ENCODE measurements at places on chromosomes 12 and 14.

GRCh38 chr12:15268927-15269552, 47.8 kb upstream of the RERG start:
- peak; percentile 72 for DNase-seq

DNA sequence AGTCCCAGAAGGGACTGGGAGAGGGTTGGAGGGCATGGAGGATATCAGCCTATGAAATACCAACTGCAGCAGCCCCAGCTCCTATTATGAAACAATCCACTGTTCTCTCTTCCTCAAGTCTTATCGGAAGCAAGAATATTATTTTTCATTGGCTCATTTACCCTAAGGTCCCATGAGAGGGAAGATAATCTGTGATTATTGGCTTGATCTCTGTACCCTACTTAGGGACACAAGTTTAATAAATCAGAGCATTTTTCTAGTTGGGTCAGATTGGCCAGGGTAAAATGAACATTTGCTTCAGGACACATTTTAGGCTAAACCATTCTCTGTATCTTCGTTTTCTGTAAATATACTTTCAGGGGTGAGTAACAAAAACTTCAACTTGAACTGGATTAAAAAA, 43.1 kb upstream of the GNG2 start:
- no peak for DNase-seq

DNA sequence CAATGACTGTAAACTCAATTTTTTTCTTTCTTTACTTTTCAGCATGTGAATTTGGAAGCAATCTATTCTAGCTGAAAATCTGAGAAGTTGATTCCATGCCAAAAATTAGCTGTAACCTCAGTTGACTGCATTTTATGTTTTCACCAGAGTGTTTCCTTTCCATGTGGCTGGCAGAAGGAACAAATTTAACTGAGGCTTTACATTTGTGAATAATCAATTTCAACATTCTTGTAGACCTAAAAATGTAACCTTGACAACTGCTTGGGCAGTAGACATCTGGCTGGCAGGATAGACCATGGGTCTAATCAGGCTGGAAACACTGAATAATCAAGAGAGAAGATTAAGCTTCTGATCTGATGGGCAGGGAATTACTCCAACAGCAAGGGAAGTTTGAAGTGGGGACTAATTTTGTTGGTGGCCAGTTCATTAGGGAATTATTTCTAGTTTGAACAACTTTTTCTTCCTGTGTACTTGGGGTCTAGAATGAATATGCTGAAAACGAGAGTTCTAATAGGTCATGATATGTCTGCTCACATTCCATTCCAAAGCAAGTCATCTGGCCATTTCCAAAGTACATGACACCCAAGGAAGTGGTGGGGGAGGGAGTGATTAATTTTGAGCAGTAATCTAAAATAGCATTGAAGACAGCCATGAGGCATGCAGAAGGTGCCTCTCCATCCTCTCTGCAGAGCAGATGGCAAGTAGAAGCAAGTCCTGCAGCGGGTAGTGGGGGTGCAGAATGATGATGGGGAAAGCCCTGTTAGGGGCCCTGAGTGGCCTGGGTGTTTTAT, 68.2 kb downstream of the ATP23 start:
- no peak for DNase-seq

GRCh38 chr12:101927036-101927435, 49.7 kb downstream of the DRAM1 start:
- DNase-seq: no peak

DNA sequence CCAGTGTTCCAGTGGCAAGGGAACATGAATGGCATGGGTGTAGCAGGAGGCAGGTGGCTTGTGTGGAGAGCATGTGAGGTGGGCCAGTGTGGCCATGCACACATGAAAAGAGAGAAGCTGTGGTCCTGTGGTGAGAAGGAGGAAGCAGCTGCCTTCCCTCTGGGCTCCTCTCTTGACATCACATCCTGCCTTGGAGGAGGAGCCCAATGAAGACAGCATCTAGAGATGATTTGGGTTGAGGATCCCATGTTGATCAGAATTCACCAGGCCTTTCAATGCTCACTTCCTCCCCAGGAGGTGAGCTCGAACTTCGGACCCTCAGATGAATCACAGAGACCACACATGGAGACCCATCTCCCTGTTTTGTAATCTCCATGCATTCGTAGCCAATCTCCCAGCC, 82.6 kb downstream of the LRRC74A start:
- DNase-seq: peak; percentile 94

- DNase-seq: peak; percentile 67
Measured at GRCh38 chr14:78566026-78566858, 396.1 kb downstream of the NRXN3 start.

DNA sequence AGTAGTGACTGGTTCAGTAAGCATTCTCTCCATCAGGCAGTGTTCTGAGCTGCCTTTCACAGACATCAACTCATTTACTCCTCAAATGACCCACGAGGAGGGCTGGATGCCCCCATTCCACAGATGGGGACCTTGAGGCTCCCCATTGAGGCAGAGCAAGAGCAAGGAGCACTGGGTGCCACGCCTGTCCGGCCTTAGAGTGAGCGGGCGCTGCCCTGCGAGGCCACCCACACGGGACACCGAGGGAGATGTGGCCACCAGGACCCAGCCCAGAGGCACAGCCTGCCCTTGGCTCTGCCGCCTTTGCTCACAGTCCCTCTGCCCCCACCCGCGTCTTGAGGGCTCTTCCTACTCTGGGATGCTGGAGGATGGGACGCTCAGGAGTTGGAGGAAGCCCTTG, 3.0 kb downstream of the FBRSL1 start:
- DNase-seq: no peak

DNA sequence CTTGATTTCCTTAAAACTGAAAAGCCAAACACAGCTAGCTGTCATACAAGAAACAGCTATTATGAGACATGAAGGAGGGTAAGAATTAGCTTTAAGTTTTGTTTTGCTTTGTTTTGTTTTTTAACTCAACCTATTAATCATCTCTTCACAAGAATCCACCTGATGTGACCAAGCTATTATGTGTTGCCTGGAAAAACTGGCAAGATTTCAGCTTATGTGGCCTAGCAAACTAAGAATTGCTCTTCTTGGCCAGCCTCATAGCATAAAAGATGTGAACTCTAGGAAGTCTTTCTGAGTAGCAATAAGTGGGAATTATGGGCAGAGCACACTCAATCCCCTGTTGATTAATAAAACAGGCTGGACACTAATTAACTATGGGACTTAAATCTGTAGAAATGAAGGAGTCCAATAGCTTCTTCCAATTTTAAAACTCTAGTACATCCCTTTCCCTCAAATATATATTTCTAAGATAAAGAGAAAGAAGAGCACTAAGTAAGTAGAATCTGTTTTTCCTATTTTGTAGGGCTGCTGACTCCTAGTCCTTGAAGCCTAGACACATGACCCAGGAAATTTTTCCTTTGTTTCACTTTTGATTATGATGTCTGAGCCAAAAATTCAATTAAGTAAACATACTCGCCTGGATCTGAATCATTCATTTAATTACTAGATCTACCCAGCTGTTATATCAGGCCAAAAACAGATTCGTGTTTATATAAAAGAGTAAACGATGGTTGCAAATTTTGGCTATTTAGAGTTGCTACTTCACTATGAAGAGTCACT, 75.7 kb downstream of the GTF2A1 start:
- no peak for DNase-seq

- no peak for DNase-seq
Measured at GRCh38 chr12:14387219-14387871, 21.9 kb downstream of the ATF7IP start.

- no peak for DNase-seq
Measured at GRCh38 chr12:46450279-46450748, 77.7 kb upstream of the SLC38A2 start.

DNA sequence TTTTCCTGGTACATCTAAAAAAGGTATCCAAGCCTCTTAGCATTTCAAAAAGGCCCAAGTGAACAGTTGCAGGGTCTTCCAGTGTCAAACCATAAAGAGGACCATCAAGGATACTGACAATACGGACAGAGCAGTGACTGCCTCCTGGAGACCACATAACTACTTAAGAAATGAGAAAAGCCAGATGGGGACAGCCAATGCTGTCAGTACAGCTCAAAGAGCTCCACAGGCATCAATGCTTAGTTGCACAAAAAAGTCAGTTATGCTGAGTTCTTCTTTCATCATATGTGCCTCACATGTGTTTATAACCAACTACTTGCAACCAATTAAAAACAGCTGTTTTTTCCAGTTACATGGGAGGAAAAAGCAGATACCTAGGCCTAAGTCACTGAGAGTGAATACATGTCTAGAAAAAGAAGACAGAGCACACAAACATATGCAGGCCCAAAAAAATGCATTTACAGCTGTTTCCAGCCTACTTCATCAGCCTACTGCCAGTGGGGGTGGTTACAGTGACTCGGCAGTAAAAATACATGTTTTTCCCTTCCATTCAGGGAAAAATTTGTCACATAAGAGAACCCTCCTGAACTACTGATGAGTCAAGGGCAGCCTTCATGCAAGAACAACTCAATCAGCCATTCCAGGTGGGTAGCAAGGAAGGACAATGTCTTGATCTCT, 84.0 kb downstream of the DCAF5 start:
- DNase-seq: no peak

DNA sequence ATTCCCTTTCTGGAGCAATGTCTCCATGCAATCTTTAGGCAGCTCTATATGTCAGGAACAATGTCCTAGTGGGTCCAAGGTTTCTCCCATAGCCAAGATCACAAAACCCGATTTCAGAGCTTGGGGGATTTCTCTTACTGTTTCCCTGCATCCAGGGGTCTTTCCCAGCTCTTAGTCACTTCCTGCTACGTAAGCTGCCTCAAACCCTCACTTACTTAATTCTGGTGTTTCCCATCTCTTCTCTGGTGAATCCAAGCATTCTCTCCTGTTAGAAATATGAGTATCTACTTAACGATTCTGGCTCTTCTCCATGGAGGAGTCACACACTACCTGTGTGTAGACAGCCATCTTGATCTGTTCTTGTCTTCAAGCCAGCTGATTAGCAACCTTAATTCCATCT, 80.0 kb downstream of the IFNG-AS1 start:
- no peak for DNase-seq

DNA sequence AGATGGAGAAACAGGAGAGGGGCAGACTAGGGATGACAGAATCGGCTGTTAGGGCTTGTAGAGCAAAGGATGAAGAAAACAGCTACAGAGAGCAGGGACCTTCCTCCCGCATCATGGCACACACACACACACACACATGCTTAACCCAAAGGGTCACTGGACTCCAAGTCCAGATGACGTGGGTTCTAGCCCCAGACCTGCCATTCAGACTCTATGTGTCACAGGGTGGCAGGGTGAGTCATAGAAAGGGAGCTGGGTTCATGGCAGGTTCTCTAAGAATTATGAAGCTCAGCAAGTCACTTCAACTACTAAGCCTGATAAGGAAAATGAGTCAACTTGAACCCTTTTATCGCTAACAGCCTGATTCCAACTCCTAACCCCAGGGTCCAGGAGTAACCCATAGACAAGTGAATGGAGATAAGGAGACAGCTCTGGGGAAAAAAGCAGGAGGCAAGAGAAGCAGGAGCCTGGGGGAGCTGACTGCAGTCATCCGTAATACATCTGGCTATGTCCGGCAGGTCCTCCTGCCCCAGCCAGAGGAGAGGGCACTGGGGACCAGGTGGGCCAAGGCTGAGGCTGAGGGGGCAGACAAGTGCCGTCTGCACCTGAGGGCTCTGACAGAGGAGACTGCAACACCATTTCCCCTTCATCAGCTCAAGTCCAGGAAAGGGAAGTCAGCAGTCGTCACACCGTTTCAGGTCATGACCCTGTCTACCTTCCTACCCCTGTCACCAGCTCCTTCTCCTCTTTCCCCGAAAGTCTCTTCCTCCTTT, 3.6 kb upstream of the TNFRSF1A start:
- DNase-seq: peak; percentile 69

- no peak for DNase-seq
Measured at GRCh38 chr12:112839386-112839972, 47.9 kb downstream of the RPH3A start.

- no peak for DNase-seq
Measured at GRCh38 chr14:22800346-22800745, 14.9 kb downstream of the SLC7A7 start.

All from hematopoietic multipotent progenitor cell (in vitro differentiated cells).